ENCODE measurements at places on chromosomes 11 and 22.

GRCh38 chr11:78078218-78079167 lies 1.2 kb downstream of the NDUFC2 start:
- DNase-seq: no peak

DNA sequence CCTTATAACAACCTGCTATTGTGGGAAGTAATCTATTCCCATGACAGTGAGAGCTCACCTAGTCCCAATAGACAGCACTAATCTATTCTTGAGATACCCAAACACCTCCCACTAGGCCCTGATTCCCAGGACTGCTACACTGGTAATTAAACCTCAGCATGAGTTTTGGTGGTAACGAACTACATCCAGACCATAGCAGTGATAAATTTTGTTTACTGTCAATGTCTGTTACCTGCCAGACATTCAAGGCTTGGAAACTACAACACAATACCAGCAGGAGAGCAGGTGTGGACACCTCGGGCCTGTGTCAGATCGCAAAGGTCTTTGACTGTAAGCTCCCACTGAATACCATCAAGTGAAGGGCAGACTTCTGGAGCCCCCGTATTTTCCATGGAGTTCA lies 187.1 kb downstream of the ARHGAP42 start:
- no peak for DNase-seq

DNA sequence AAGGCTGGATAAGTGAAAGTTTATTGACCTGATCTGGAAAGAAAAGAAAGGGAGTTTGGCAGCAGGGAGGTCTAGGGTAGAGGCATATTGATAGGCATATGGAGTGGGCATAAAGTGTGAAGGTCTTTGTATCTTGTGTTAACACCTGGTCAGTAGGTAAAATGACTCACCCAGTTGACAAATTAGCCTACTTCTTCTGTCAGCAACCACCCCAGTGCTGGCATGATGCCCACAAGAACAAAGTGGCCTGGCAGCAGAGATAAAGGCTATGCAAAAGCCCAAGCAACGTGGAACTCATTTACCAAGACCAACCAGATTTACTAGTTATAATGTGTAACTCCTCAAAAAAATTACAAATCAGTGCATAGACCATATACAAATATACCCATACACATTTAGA lies 4.9 kb downstream of the OR10A3 start:
- no peak for DNase-seq

DNA sequence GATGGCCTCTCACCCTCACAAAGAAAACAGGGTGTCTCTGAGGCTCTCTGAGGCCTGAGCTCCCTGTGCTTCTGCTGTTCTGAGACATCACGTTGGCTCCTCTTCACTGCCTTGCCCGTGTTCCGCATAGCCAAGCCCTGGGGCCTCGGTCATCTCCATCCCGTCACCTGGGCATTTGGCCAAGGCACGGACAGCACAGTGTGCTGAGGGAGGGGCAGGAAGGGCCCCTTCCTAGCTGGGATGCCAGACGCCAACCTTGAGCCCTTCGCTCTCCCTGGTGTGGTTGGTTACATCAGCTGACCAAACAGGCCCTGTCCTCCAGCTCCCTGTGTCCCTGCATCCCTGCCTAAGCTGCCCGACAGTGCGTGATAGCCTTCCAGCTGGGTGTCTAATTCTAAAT lies 25.9 kb downstream of the MOV10L1 start:
- no peak for DNase-seq

GRCh38 chr11:34161812-34162492 lies 56.5 kb downstream of the NAT10 start:
- DNase-seq: no peak

GRCh38 chr22:30262917-30263741 lies 3.5 kb downstream of the OSM start:
- DNase-seq: no peak

- peak; percentile 32 for DNase-seq
Measured at GRCh38 chr11:1129143-1129610, 28.6 kb upstream of the MUC5AC start.

DNA sequence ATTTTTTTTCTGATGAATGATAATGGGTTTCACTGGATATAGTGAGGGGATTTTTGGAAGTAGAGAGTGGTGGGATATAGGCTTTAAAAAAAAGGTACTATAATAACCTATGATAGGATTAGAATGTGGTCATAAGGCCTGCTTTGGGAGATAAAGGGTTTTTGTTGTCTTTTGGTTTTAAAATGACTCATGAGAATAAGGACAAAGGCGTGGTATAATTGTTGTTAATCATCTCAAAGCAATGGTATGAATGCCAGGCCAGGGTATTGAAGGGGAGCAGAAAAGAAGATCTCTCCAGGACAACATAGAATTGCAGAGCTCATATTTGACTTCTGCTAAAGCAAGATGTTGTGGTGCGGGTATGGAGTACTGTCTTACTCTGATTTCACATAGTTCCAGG lies 579.4 kb downstream of the JRKL start:
- no peak for DNase-seq

- no peak for DNase-seq
Measured at GRCh38 chr11:86782742-86783141, 17.6 kb upstream of the PRSS23 start.
